Ammon's horn (tissue), 1 donor: ENCODE measurements at places on chromosomes 16 and 17.

- no peak for DNase-seq
Measured at GRCh38 chr16:86498671-86499439, 11.5 kb upstream of the FOXF1 start.

GRCh38 chr17:29867643-29868181, 62.3 kb downstream of the SSH2 start:
- peak; percentile 21 for DNase-seq

- DNase-seq: no peak
Measured at GRCh38 chr16:79069633-79070032, 530.9 kb downstream of the MAF start.

DNA sequence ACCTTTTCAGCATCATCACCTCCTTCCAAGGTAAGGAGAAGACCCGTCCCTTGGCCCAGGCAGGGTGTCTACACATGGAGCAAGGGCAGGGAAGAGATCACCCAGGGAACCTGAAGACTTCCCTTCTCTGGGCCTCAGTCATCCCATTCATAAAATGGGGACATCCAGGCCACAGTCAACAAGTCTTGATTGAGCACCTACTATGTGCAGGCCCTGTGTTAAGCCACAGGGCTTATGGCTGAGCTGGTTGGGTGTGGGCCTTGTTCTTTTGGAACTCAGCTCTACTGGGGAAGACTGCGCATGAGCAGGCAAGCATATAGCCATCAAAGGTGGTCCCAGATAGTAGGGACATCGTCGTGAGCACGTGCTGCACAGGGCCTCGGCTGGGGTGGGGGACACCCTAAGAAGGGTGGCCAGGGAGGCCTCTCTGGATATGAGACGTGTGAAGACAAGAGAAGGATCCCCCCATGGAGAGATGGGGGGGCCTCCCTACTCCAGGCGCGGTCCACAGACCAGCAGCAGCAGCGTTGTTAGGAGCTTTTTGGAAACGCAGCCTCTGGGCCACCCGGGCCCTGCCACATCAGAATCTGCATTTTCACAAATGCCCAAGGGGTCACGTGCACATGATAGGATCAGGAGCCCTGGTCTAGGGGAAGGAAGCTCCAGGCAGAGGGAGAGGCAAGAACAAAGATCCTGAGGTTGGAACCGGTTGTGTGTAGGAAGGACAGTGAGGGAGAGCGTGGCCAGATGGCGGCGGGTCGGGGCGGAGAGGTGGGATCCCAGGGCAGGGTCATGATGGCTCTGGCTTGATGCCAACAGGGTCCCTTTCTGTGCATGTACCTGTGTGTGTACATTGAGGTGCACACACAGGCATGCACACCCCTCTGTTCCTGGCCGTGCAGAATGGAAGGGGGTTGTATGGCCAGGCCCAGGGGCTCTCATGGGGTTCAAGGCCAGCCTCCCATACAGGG, 5.9 kb upstream of the ADGRG3 start:
- DNase-seq: no peak
